ENCODE measurements at places on chromosomes 5 and 9.
A peak's percentile ranks its signal among the peaks of the same experiment; 100 is the strongest.

- H3K27ac ChIP-seq, result peak overlapping the region; percentile 92
- H3K27me3 ChIP-seq, result no peaks in the 10 kb centered on the region
- peaks cover 5% of the 10 kb centered on the region for H3K36me3 ChIP-seq
- H3K4me3 ChIP-seq, result no peak overlapping the region
- peak; percentile 78 for DNase-seq
- peaks cover 26% of the 10 kb centered on the region for H3K4me1 ChIP-seq
Observed at GRCh38 chr5:140240987-140241706, 61.8 kb downstream of the PFDN1 start.

GRCh38 chr5:168946363-168946762 lies 354.6 kb downstream of the SLIT3 start:
- no peak for DNase-seq
- peaks cover 38% of the 10 kb centered on the region for H3K4me1 ChIP-seq
- H3K4me3 ChIP-seq, result no peak overlapping the region
- no peak overlapping the region for H3K27ac ChIP-seq
- H3K36me3 ChIP-seq, result no peaks in the 10 kb centered on the region

- H3K4me1 ChIP-seq, result peaks cover 25% of the 10 kb centered on the region
- H3K27ac ChIP-seq, result no peak overlapping the region
- no peak overlapping the region for H3K4me3 ChIP-seq
- no peaks in the 10 kb centered on the region for H3K27me3 ChIP-seq
Observed at GRCh38 chr5:135702191-135702590, 123.4 kb upstream of the CXCL14 start.

GRCh38 chr5:97547999-97548738 lies 365.1 kb upstream of the RIOK2 start:
- peaks cover 9% of the 10 kb centered on the region for H3K27me3 ChIP-seq
- H3K4me1 ChIP-seq, result no peaks in the 10 kb centered on the region
- H3K36me3 ChIP-seq, result no peaks in the 10 kb centered on the region

DNA sequence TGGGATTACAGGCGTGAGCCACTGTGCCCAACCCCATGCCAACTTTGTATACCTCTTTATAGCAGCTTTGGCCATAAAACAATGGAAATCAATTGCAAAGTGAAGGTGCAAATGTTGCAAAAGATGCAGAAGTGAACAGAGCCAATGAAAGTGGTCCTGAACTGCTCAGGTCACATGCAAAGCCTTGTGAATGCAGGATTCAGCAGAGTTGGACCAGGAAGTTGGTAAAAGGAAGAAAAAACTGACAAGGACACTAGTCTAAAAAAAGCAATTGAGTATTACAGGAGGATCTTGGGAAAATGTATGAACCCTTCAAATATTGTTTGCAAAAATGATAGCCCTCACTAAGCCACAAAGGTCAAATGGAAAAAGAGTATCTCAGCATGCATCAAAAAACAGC lies 4.5 kb upstream of the MAP3K1 start:
- H3K4me3 ChIP-seq, result no peak overlapping the region
- no peaks in the 10 kb centered on the region for H3K36me3 ChIP-seq
- H3K27me3 ChIP-seq, result no peaks in the 10 kb centered on the region
- no peak for DNase-seq

DNA sequence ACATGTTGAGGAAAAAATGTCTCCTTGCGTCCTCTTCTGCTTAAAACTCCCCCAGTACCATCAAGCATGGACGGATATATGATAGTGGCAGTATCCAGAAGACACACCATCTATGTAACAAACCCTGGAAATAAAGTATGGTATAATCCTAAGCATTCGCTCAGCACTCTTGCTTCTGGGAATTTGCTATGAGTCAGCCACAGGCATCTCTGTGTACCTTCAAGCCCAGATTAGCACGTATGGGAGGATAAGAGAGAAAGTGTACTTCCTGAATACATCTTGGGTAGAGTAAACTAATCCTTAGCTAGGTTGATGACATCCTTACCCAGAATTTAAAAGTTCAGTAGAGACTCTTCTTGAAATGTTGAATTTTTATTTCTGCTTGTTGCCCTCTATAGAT lies 71.2 kb downstream of the GHR start:
- no peak overlapping the region for H3K27ac ChIP-seq
- H3K36me3 ChIP-seq, result no peaks in the 10 kb centered on the region
- no peak overlapping the region for H3K4me3 ChIP-seq

DNA sequence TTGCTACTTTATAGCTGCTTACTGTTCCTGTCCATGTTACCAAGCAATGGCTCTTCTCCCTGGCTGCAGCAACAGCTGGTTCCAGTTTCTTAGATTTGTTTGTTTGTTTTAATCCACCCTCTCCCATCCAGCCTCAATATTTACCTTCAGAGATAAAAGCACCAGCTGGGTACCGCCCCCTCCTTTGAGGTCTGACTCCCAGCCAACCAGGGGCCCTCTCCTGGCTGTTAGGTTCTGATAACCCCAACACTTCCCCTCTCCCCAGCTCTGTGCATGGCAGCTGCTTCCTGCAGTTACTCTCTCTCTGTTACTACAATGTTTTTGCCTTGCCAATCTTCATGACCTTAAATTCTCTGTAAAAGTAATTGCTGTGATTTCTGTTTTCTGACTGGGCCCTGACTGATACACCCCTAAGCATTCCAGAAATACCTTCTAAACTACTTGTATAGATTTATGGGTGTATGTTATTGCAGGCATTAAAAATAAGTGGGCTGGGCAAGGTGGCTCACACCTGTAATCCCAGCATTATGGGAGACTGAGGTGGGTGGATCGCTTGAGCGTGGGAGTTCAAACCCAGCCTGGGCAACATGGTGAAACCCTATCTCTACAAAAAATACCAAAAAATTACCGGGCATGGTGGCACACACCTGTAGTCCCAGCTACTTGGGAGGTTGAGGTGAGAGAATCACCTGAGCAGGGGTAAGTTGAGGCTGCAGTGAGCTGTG lies 2.6 kb upstream of the GCNT1 start:
- peak overlapping the region; percentile 91 for H3K27ac ChIP-seq
- no peak overlapping the region for H3K4me3 ChIP-seq
- peaks cover 11% of the 10 kb centered on the region for H3K27me3 ChIP-seq
- no peaks in the 10 kb centered on the region for H3K36me3 ChIP-seq
- H3K4me1 ChIP-seq, result peaks cover 27% of the 10 kb centered on the region

DNA sequence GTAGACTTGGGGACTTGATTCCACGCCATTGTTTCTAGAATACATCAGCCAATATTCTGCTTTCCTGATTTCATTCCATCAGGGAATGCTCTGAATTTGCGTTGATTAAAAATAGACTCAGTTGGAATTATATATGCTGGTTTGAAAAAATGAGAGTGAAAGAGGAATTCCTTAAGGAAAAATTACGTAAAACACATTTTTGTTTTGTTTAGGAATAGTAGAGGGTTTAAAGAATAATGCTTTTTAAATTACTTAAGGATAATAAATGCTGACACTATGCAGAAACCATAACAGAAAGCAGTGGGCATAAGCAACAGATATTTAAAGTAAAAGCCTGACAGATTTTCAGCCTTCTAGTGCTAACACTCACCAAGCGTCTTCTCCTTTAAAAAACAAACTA lies 235.0 kb downstream of the ADAMTS6 start:
- H3K36me3 ChIP-seq, result no peaks in the 10 kb centered on the region
- H3K27ac ChIP-seq, result peak overlapping the region; percentile 7
- no peak for DNase-seq
- H3K4me3 ChIP-seq, result no peak overlapping the region

DNA sequence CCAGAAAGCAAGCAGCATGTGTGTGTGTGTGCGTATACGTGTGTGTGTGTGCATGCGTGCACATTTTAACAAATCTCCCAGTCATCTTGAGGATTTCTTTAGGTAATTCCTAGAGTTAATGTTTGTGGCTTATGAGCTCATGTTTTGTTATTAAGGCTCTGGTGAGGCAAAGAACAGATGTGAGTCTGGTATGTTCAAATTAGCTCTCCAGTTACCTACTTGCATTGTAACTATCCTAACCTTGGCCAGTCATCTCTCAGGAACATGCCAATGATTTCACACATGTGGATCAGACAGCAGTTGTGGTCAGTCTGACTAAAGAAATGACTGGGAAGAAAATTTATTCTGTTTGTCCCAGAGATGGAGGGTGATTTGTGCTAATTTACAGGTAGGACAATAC lies 163.1 kb downstream of the IZUMO3 start:
- no peak overlapping the region for H3K4me3 ChIP-seq
- no peaks in the 10 kb centered on the region for H3K36me3 ChIP-seq
- DNase-seq, result no peak
- H3K27ac ChIP-seq, result no peak overlapping the region
- peaks cover 7% of the 10 kb centered on the region for H3K4me1 ChIP-seq

GRCh38 chr5:96067894-96068614 lies 106.4 kb upstream of the ELL2 start:
- peak overlapping the region; percentile 78 for H3K27ac ChIP-seq
- H3K36me3 ChIP-seq, result no peaks in the 10 kb centered on the region
- no peaks in the 10 kb centered on the region for H3K27me3 ChIP-seq
- peaks cover 22% of the 10 kb centered on the region for H3K4me1 ChIP-seq
- no peak overlapping the region for H3K4me3 ChIP-seq
- no peak for DNase-seq

- DNase-seq, result no peak
- H3K4me1 ChIP-seq, result no peaks in the 10 kb centered on the region
- no peak overlapping the region for H3K27ac ChIP-seq
- H3K4me3 ChIP-seq, result no peak overlapping the region
Observed at GRCh38 chr9:137138058-137138721, 764 bp upstream of the GRIN1 start.

- H3K27me3 ChIP-seq, result peaks cover 91% of the 10 kb centered on the region
- H3K4me3 ChIP-seq, result peak overlapping the region; percentile 67
Observed at GRCh38 chr5:135038813-135039270, 4.8 kb upstream of the PITX1 start.

- H3K27ac ChIP-seq, result no peak overlapping the region
- H3K4me3 ChIP-seq, result no peak overlapping the region
- H3K4me1 ChIP-seq, result peaks cover 15% of the 10 kb centered on the region
- H3K27me3 ChIP-seq, result no peaks in the 10 kb centered on the region
- peaks cover 13% of the 10 kb centered on the region for H3K36me3 ChIP-seq
Observed at GRCh38 chr5:116265471-116265870, 180.6 kb downstream of the COMMD10 start.

- H3K4me3 ChIP-seq, result no peak overlapping the region
- peak overlapping the region; percentile 3 for H3K27ac ChIP-seq
- H3K27me3 ChIP-seq, result no peaks in the 10 kb centered on the region
- peaks cover 44% of the 10 kb centered on the region for H3K4me1 ChIP-seq
Observed at GRCh38 chr5:39021413-39021812, 52.8 kb downstream of the RICTOR start.

GRCh38 chr5:154384480-154385235 lies 61.1 kb upstream of the SAP30L start:
- no peak for DNase-seq
- no peak overlapping the region for H3K27ac ChIP-seq
- H3K27me3 ChIP-seq, result no peaks in the 10 kb centered on the region
- no peak overlapping the region for H3K4me3 ChIP-seq
- H3K36me3 ChIP-seq, result peaks cover 10% of the 10 kb centered on the region

DNA sequence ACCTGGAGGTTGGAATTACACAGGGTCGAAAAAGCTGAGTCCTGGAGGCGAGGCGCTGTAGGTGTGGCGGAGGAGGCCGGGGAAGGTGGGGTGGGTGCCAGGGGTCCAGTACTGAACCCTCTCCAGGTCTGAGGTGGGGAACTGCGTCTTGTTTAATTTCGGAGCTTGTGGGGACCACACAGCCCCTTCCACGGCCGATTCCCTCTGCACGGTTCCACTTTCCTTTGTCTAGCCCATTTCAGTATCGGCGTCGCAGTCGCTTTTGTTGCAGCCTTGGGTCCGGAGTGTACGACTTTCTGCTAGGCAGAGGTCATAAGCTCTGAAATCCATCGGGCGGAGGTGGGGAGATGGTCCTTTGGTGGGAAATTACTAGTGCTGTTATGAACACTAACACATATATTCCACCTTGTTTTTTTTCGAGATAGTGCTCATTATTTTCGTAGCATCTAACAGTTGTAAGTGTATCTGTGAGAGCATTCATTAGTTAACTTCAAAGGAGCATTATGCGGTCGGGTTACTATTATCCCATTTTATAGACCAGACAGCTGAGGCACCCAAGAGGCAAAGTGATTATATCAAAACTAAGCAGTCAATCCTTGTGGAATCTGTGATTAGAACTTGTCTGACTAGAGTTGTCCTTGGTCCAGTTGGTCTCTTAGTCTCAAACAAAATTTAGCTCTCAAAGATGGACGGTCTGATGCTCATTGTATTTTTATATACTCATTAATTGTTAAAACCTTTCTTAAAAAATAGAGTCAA lies 737 bp downstream of the RNF180 start:
- no peaks in the 10 kb centered on the region for H3K36me3 ChIP-seq
- H3K27me3 ChIP-seq, result peaks cover 36% of the 10 kb centered on the region
- peak; percentile 61 for DNase-seq

DNA sequence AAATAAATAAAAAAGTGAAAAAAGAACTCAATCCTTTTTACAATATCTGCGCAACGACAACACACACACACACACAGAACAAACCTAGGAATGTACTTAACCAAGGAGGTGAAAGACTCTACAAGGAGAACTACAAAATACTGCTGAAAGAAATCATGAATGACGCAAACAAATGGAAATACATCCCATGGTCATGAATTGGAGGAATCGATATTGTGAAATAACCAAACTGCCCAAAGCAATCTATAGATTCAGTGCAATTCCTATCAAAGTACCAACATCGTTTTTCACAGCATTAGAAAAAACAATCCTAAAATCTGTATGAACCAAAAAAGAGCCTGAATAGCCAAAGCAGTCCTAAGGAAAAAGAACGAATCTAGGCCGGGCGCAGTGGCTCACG lies 29.9 kb upstream of the NRARP start:
- H3K4me3 ChIP-seq, result no peak overlapping the region
- DNase-seq, result no peak
- peaks cover 19% of the 10 kb centered on the region for H3K36me3 ChIP-seq
- H3K4me1 ChIP-seq, result no peaks in the 10 kb centered on the region
- H3K27me3 ChIP-seq, result peaks cover 4% of the 10 kb centered on the region

- no peak overlapping the region for H3K27ac ChIP-seq
- no peaks in the 10 kb centered on the region for H3K27me3 ChIP-seq
- H3K4me3 ChIP-seq, result no peak overlapping the region
- H3K36me3 ChIP-seq, result no peaks in the 10 kb centered on the region
Observed at GRCh38 chr5:162434281-162434680, 366.7 kb downstream of the GABRG2 start.

DNA sequence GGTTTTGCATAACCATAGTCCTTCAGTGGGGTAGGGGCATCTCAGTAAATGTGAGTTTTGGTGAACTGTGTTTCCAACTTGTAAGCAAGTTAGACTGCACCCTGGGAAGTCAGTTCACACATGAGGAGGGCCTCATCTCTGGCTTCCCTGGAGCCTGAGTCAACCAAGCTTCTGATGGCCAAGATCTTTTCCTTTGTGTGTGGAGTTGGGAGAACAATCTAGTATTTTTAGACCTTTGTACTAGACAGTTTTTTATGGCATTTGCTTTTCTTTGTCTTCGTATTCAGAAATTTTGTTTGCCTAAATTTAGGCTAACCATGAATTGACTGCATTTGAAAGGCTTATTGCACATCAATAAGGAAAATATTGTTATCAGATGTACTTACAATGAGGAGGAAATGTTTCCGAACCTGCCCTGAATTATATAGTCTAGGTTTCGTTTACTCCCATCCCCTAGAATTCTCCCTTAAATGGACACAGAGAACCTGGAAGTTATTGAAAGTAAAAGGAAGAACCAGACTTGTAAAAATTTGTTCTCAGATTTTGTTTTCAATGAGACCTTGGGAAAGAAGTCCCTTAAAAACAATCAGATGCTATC lies 204.6 kb downstream of the AOPEP start:
- H3K27ac ChIP-seq, result no peak overlapping the region
- no peak overlapping the region for H3K4me3 ChIP-seq
- peaks cover 35% of the 10 kb centered on the region for H3K4me1 ChIP-seq

All from mesothelial cell of epicardium (in vitro differentiated cells).